ENCODE measurements at places on chromosomes 2 and 18. TPM values are rescaled to one million over a fixed set of nuclear protein-coding genes. Genes with fewer than 3 reads are reported as not detected.

DNA sequence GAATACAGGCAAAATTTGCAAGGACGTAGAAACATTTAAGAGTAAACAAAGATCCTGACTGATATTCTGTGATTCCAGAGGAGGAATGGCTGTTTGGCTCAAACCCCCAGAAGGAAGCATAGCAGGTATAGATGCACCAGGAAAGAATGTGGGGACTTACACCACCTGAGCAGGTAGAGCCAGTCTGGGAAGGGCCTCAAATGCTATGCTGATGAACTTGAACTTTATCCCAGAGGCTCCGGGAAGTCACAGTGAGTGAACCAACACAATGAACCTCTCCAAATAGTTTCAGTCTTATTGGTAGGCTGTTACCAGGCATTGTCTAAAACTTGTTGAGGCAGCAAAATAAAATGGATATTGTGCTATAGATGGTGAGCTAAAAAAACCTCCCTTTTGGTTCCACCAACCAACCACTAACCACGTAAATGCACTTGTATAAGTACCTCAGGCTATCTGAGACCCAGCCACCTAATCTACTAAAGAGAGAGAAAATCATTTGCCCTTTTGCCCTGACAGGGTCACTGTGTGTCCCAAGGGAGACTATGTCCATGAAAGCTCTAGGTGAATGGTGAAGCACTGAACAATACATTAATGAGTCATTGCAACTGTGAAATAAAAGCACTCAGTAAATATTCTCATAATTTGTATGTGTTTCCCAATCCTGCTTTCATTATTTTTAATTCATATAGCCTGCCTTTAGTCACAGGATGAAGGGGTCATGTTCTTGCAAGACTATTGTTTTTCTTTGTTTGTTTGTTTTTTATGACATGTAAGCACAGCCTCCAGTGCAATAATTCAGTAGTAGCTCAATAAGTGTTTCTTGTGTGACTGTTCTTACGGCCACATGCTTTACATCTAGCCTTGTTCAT lies 911.6 kb downstream of the EPHA4 start:
- peaks cover 4% of the 10 kb centered on the region for H3K27me3 ChIP-seq
- no peak overlapping the region for H3K27ac ChIP-seq
- no peak for DNase-seq
- no peaks in the 10 kb centered on the region for H3K4me1 ChIP-seq
- H3K36me3 ChIP-seq, result no peaks in the 10 kb centered on the region

DNA sequence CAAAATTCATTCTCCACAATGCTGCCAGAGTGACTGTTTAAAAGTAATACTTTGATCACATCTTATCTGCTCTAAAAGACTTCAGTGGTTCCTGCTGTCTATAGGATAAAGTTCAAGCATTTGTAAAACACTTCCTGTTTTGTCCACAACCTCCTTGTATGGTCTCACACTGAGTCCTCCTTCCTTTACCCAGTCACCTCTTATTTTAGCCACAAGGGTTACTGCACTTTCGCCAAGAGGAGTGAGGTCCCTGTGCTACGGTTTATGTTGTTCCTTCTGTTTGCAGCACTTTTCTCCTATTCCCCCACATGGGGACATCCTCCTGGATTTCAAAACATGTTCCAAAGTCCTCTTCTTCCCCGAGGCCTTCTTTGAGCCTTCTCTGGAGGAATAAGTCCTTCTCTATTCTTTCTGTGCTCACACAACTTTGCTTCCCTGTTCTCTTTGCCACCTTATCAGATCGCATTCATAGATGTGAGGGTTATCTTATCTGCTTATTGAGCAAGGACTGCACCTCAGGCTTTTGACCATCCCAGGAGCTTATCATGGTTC lies 112.2 kb upstream of the NABP1 start:
- no peaks in the 10 kb centered on the region for H3K36me3 ChIP-seq
- no peaks in the 10 kb centered on the region for H3K4me1 ChIP-seq
- H3K4me3 ChIP-seq, result no peak overlapping the region

DNA sequence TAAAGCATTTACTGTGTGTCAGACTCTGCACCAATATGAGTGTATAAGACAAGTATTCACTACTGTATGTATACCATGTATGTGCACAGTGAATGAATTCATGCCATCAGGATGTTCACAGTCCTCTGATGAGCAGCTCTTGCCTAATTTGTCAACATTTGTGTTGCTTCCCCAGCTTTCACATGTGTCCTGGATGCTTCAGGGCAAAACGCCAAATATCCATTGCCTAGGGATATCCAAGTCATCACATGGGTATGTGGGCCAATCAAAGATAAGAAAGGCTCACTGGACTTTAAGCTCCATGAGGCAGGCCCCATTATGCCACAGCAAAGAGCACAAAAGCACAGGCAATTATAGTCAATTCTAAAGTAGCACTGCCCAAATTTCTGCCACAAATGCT lies 134.2 kb upstream of the CHAC2 start:
- no peaks in the 10 kb centered on the region for H3K36me3 ChIP-seq
- no peak overlapping the region for H3K27ac ChIP-seq
- H3K4me3 ChIP-seq, result no peak overlapping the region
- H3K27me3 ChIP-seq, result no peaks in the 10 kb centered on the region
- no peak for DNase-seq

GRCh38 chr18:14086458-14087231 lies 45.6 kb downstream of the ZNF519 start:
- H3K36me3 ChIP-seq, result no peaks in the 10 kb centered on the region
- H3K27ac ChIP-seq, result no peak overlapping the region
- peak; percentile 45 for DNase-seq
- H3K4me3 ChIP-seq, result no peak overlapping the region

DNA sequence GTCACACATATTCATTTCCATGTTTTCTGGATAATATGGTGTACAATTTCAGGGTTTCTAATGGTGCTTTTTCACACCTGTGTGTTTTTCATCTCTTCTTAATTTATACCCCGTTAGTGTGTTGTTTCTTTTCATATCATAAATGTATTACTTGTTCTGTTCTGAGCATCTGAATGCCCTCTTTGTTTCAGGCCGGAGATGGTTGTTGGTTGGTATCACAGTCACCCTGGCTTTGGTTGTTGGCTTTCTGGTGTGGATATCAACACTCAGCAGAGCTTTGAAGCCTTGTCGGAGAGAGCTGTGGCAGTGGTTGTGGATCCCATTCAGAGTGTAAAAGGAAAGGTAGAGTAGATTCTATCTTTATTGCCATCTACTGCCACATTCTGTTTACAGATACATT lies 45.1 kb upstream of the TBR1 start:
- no peak overlapping the region for H3K4me3 ChIP-seq
- DNase-seq, result no peak
- peaks cover 7% of the 10 kb centered on the region for H3K36me3 ChIP-seq
- no peaks in the 10 kb centered on the region for H3K27me3 ChIP-seq
- no peak overlapping the region for H3K27ac ChIP-seq

- H3K4me1 ChIP-seq, result peaks cover 13% of the 10 kb centered on the region
- H3K27ac ChIP-seq, result peak overlapping the region; percentile 57
- no peak for DNase-seq
- no peaks in the 10 kb centered on the region for H3K36me3 ChIP-seq
- no peaks in the 10 kb centered on the region for H3K27me3 ChIP-seq
Measured at GRCh38 chr2:217741381-217741955, 261.3 kb downstream of the TNS1 start.

- no peak overlapping the region for H3K4me3 ChIP-seq
- H3K27ac ChIP-seq, result no peak overlapping the region
- no peaks in the 10 kb centered on the region for H3K36me3 ChIP-seq
- H3K4me1 ChIP-seq, result no peaks in the 10 kb centered on the region
- no peaks in the 10 kb centered on the region for H3K27me3 ChIP-seq
Measured at GRCh38 chr2:85734015-85734414, 19.8 kb upstream of the ATOH8 start.

GRCh38 chr18:56202678-56203077 lies 435.7 kb downstream of the TXNL1 start:
- H3K36me3 ChIP-seq, result no peaks in the 10 kb centered on the region
- no peak for DNase-seq
- H3K27ac ChIP-seq, result no peak overlapping the region
- H3K4me1 ChIP-seq, result no peaks in the 10 kb centered on the region
- no peaks in the 10 kb centered on the region for H3K27me3 ChIP-seq
- H3K4me3 ChIP-seq, result no peak overlapping the region

DNA sequence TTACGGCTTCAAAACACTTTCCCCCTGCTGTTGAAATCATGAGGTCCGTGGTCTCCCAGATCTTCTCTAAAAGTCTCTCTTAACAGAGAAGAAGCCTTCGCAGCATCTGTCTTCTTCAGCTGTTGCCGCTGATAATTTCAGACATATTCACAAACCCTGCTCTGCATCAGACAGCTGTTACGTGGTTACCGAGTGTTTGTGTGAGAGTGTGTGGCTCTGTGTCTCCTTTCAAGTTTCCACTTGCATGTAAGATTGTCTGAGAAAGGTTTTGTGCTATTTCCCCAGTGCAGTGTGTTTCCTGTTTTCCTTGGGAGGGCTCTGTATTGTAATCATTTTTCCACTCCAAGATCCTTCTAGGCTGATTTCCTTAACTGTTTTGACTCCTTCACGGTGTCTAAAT lies 32.8 kb downstream of the MAIP1 start:
- H3K27ac ChIP-seq, result no peak overlapping the region
- H3K36me3 ChIP-seq, result no peaks in the 10 kb centered on the region
- DNase-seq, result no peak

DNA sequence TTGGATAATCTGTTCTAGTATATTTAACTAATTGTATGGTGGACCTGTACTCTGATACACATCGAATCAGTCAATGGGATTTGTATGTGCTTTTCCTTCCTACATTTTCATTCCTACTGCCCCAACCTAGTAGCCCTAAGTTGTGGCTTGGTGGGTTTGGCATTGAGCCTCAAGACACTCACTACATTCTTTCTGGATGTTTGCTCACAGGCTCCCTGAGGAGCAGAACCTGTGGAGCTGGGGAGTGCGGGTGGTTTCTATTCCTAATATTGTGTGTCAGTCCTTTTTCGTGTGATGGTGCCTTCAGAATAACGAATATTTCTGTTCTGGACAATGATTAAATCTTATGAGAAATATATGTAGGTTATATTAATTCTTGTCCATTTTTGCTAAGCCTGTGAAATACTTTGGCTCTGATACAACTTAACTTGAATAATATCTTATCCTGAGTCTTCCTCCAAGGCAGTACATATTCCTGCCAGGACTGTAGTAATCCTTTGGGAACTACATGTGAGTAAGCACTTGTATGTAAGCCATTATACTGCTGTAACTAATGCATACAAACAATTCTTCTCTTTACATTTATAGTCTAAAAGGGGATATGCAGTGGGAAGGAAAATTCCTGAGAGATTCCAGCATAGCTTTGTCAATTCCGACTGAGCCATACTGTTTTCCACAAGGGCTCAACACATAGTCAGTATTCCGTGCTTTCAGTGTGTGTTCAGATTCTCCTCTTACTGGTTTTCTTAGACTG lies 150.6 kb downstream of the AGPS start:
- no peak overlapping the region for H3K27ac ChIP-seq
- no peaks in the 10 kb centered on the region for H3K27me3 ChIP-seq
- H3K36me3 ChIP-seq, result no peaks in the 10 kb centered on the region
- DNase-seq, result no peak

DNA sequence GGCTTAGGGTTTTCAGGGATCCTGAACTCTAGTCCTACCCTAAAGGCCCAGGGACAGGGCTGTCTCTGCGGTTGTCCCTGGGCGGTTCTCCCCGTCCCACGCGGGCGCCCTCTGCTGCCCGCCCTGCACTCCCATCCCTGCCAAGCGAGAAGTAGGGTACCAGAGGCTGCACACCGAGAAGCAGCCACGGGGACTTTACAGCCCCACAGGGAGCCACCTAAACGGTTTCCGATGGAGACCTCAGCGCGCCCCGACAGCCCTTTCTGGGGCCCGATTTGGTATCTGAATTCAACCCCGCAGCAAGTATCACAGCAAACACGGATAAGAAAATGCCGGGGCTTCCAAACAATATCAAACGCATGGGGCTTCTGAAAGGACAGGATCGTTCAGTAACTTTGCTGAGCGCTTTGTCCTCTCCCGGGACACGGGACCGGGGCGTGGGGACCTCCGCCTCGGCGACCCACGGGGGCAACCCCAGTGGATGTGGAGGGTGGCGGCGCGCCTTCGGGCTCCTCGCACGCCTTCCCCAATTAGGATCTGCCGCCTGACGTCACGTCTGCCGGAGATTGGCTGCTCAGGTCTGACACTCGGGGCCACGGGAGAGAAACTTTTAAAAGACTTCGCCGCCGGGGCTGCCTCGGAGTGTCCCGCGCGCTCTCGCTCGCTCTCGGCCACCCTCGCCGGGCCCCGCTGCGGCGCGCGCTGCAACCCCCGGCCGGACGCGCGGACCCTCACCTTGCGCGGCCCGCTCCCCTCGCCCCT lies at the start of gene LTBP1:
TSS of gene LTBP1 (plus strand) at position 640 of the 762 bp plus-strand sequence. CDS start 372 bp downstream, outside the sequence.
- H3K27ac ChIP-seq, result no peak within 1 kb of the TSS
- H3K36me3 ChIP-seq, result no peaks in the 10 kb centered on the region
- DNase-seq, result peak; percentile 72
- peaks cover 3% of the 10 kb centered on the region for H3K4me1 ChIP-seq
- H3K4me3 ChIP-seq, result peak within 1 kb of the TSS; percentile 85
- no peaks in the 10 kb centered on the region for H3K27me3 ChIP-seq

DNA sequence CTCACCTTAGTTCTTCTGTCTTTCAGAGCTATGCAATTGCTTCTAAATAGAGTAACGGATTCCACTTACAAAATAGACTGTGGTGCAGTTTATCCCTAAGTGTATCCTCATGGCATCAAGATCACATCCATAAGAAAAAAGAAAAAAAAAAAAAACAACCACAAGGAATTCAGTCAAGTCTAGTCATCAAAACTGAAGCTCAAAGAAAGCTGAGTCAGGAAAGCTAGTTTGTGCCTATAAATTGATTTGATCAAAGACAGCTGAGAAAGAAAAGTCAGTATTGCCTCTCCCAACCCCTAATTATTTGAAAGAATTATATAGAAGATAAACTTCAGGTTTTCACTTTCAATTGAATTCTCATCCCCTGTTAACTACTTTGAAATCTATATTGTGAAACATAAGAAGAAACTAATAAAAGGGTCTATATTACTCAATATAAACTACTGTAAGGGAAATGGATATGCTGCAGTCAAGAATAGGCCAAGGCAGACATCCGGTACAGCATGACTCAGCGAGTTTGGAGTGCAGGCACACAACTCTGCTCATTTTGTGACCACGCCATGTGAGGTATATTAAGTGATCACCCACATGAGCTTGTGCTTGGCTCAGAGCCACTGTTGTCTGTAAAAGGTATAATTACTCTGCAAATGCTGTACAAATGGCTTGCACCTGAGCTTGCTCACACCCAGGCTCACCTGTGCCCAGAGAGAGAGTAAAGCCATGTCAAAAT lies 568.1 kb upstream of the CRIM1 start:
- no peaks in the 10 kb centered on the region for H3K4me1 ChIP-seq
- no peak for DNase-seq
- no peaks in the 10 kb centered on the region for H3K36me3 ChIP-seq
- H3K4me3 ChIP-seq, result no peak overlapping the region
- no peaks in the 10 kb centered on the region for H3K27me3 ChIP-seq

DNA sequence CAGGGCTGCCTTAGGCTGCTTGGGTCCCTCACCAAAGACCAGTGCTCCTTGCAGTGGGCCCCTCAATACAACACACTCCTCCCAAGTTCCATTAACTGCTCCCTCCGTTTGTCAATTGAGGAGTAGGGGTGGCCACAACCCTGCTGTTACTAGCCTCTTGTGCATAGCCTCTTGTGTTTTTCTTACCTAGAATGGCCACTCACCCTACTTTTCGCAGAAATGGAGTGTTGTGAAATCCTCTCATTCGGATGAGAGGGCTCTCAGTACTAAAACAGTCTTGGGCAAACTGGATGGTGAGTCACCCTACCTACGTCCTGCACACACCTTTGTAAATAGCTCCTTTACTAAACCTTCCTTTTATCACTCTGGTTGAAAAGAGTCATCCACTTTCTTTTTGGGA lies 253.9 kb downstream of the OSR1 start:
- no peak overlapping the region for H3K27ac ChIP-seq
- no peaks in the 10 kb centered on the region for H3K27me3 ChIP-seq
- no peak for DNase-seq
- H3K4me1 ChIP-seq, result no peaks in the 10 kb centered on the region

MXD1 gene
- 11.3 TPM for total RNA-seq

ZNF396 gene
- 9.9 TPM for total RNA-seq

SLC23A3 gene
- total RNA-seq, result 0.14 TPM

REG3G gene
- total RNA-seq, result not detected
